C1 segment of cervical spinal cord (tissue), 14 donors: ENCODE measurements at places on chromosomes 2 and 18.

GRCh38 chr2:12465631-12466135 is 251.1 kb upstream of the TRIB2 start:
- DNase-seq: no peak

DNA sequence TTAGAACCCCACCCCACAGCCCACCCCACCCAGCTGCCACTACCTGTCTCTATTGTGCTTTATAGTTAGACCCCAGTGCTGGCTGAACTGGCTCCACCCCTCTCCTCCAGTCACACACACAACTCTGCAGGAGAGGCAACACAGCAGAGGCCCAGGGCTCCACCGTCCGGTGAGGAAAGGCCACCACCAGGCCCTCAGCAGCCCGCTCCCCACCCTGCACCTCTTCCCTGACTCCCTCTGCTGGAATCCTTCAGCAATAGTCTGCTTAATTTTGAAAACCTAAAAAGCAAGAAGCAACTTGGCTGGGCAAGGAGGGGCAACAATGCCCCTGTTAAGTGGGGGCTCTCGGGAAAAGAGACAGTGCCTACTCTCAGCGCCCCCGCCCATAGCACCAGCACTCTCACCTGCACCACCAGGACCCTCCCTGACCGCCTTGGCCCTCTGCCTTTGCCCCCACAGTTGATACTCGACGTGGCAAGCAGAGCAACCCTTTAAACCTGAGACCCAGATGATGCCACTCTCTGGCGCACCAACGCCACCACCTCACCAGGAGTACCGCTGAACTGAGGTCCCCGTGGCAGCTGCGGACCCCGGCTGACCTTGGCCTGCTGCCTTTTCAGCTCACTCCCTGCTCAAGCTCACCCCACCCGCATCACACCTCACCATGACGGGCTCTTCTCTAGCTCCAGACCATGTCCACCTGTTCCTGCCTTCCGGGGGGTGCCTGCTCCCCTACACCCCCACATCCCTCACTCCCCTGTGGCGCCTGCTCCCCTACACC is 45.7 kb downstream of the NDUFA10 start:
- DNase-seq: no peak

DNA sequence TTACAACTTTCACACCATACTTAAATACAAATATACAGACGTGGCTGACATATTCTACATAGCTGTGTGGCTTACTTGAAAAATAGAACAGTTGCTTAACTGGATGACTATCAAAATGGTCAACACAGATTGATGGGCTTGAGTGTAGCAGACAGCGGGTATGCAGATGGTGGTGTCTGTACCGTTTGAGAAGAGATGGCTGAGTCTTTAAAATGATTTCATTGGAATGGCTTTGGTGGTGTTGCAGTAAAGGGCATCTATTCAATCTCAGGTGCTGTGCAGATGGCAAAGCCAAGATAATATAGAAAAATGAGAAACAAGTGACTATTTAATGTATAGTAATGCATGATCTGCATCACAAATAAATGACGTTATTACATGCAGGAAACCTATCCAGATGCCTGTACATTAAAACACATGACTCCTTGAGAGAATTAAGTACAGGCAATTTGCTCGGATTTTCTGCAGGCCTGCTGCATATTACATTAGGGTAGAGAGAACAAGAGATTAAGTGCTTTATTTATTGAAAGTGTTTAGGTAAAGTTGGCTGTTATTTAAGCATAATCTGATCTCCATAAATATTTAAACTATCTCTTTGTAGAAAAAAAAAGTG is 68.5 kb downstream of the AGPS start:
- no peak for DNase-seq

DNA sequence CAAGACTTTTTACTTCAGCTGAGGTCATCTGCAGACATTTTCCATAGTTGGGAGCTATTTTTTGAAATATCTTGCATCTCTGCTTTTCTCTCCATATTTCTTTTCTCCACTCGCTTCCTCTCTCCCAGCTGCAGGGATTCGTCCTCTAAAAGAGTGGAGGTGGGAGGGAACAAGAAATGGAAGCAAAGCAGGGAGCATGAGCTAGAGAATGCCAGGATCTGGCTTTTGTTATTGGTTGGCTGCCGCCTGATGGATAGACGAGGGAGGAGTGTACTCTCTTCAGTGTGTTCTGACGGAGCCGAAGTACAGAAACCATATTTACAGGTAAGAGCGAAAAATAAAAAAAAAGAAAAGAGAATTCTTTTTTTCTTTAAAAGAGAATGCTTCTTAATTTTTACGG is at the start of gene CSRNP3:
Gene CSRNP3, plus strand, starts transcription at position 282 of the 400 bp plus-strand sequence. CDS start 125,368 bp downstream, outside the sequence.
- DNase-seq: peak; percentile 21

DNA sequence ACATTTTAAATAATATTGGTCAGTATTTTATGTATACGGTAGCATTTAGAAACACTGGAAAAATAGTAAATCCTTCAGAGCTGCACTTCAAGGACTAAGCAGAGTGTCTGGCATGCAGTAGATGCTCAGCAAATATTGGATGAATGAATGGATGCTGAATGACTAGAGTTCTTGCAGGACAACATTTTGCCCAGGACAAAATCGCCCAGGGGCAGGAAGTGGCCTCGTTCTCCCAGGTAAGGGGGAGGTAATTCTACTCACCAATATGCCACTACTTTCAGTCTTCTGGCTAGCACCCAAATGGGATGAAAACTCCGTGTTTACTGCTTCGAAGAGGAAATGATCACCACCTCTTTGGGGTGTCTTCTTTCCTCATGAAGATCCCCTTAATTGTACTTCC is 4.0 kb upstream of the DGUOK start:
- no peak for DNase-seq

- no peak for DNase-seq
Measured at GRCh38 chr2:172095146-172095904, 7.4 kb downstream of the DLX2 start.

- no peak for DNase-seq
Measured at GRCh38 chr2:1791685-1792435, 47.5 kb upstream of the PXDN start.

DNA sequence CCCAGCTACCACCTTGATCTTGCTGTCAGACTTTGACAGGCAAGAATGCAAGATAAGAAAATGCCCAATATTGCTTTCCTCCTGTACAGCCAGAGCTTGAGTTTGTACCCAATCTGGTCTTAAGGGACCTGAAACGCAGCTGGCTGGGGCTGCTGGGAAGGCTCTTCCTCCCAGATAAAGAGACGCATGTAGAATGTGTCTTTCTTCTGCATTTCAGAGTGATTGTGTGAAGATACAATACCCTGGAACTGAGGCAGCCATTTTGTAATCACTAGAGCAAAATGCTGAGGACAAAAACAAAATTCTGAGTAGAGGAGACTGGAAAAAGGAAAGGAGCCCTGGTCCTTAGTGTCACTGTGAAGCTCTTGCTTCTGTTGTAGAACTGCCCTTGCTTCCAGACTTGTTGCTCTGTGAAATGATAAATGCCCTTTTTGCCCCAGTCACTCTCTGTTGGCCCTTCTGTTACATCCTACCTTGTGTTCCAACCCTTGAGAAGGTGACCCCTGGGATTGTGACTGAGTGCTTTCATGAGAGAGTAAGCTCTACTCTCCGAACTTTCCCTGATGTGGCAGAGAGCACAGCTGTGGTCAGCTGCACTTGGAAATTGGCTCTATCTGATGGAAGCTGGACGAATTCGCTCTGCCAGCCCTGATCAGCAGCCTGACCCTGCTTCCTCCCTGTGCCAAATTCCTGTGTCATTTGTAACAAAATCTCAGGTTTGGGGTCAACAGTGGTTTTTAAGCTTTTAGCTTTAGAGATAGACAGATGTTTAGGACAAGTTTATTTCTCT is 137.4 kb upstream of the RBMS1 start:
- no peak for DNase-seq

GRCh38 chr2:69046221-69046662 is 33.3 kb downstream of the ANTXR1 start:
- DNase-seq: no peak

DNA sequence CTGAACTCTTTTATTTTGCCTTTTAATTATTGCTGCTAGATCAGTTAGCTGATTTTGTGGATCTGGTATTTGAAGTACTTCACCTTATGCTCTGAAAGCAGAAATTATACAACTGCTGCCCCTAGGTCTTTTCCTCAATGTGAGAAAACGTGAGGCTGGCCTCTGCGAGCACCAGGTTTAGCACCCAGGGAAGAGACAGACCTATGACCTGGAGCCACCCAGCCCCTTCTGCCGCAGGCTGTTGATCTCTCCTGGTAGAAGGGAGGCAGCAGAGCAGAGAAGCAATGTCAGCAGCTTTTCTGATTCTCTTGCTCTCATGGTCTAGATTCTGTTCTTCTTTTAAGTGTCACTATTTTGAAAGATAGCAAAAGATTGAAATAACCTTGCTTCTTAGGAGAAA is 19.9 kb downstream of the TRAPPC12 start:
- DNase-seq: no peak

DNA sequence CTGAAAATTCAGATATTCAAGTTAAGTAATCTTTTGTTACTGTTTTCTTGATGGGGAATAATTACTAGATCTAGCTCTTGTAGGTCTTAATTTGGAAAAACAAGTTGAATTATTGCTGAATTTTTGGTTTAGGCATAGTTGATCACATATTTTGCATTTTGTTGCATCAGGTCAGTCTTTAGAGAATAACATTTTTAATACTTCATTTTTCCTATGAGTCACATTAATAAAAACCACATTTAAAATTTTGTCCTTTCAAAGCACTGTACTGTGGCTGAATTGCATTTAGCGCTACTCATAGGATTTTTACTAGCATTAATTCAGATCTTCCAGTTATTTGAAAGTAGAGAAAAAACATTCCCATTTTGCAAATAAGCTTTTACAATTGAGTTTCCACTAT is 23.2 kb downstream of the MAP4K4 start:
- DNase-seq: no peak

DNA sequence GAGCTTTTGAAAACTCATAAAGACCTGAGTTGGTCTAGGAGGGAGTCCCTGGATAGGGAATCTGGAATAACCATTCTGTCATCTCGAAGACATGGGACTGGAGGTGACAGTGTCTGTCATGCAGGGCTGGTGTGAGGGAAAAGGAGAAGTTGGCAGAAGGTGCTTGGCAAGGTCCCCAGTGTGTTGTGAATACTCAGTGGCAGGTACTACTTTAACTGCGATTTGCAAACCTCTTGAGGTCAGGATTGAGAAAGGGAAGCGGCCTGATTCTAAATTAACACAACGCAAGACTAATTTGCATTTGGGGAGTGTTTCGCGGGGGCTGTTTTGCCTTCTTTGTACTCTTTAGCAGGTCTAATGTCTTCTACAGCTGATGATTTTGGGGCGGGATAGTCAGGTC is 77.0 kb upstream of the TMEM200C start:
- no peak for DNase-seq
